ENCODE measurements at places on chromosomes 7 and 10.

DNA sequence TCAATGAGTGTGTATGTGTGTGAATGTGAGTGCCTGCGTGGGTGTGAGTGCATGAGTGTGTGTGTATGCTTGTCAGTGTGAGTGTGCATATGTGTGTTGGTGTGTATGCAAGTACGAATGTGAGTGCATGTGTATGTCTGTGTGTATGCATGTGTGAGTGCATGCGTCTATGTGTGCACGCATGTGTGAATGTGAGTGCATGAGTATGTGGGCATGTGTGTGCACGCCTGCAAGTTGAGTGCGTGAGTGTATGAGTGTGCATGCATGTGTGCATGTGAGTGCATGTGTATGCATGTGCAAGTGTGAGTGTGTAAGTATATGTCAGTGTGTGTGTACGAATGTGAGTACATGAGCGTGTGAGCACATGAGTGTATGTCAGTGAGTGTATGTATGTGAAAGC lies 399.6 kb downstream of the PLXNA4 start:
- no peak for DNase-seq

GRCh38 chr7:45863715-45864114 lies 9.2 kb downstream of the CCDC201 start:
- DNase-seq: no peak

GRCh38 chr10:106799776-106800175 lies 364.7 kb downstream of the SORCS1 start:
- DNase-seq: no peak

DNA sequence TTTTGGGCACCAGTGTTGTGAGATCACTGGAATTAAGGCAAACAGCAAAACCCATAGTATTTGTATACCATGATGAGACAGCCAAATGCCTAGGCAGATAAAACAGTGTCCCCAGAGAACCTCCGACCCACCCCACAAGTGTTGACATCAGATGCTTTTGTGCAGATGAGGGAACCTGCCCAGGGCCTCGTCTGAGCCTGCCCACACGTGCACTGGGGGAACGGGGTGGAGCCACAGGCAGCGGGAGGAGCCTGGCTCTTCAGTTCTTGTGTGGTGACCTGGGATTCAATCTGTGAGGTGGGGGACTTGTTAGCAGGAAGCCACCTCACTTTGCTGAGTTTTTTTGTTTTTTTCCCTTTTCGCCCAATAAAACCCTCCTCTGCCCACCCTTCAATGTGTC lies 33.4 kb upstream of the OPTN start:
- no peak for DNase-seq

- no peak for DNase-seq
These were observed 1.8 kb upstream of the NUB1 start for GRCh38 chr7:151339651-151340382.

DNA sequence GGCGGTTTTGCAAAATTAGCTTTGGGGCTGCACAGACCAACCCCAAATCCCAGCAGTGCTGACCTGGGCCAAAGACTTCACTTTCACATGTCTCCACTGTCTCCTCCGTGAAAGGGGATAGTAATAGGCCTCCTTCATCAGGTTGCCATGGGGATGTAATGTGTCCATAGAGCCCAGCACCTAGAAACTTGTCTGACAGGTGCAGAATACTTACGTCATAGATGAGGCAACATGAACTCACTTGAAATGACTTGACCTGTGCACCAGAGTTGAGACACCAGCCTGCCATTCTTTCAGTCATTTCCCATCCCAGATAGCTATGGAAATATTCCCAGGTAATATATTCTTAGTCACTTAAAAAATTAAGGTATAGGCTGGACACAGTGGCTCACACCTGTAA lies 94.2 kb downstream of the INSYN2A start:
- DNase-seq: no peak

DNA sequence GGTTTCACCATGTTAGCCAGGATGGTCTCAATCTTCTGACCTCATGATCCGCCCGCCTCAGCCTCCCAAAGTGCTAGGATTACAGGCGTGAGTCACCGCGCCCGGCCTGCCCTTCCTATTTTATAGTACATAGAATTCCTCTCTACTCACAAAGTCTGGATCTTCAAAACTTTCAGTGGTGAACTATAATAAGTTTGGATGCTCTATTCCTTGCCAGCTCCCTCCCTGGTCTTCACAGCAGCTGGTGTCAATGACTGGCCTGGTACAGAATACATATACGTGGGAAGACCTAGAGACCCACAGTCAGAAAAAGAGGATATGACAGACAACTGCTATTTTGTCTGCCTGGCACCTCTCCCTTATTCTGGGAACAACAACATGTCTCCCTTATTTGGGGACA lies 40.8 kb downstream of the ARHGAP12 start:
- no peak for DNase-seq

DNA sequence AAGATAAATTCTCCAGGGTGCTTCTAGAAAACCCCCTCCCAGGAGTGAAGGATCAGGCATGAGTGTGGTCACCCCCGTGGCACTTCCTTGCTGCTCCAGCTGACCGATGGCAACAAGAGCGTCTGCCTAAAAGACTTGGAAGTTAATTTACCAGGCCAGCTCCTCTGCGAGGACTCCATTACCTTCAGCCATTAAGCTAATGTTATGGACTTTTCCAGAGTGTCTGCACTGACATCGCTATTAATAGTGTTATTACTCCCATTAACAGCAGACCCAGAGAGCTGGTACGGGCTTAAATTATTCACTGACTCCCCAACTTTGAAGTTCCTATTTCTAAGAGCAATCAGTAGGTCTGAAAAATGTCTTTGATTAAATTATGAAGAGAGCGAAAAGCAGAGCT lies 345.8 kb downstream of the PLXNA4 start:
- no peak for DNase-seq

DNA sequence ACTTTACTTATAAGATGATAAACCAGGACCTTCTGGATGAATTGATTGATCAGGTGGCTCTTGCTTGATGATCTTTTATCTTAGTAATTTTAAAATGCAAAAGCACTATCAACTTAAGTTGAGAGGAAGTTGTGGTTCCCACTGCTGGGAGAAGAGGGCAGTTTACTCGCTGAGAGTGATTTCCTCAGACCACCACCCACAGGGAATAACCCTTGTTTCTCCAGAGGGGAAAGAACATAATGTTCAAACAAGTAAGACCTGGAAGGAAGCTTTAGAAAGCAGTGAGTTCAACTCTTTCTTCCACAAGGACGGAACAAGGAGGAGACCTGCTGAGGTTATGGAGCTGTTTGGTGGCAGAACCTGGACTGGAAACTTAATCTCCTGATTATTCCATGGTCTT lies 138.7 kb downstream of the FAM204A start:
- no peak for DNase-seq

GRCh38 chr7:75756991-75757676 lies 14.9 kb downstream of the CCL26 start:
- DNase-seq: no peak

DNA sequence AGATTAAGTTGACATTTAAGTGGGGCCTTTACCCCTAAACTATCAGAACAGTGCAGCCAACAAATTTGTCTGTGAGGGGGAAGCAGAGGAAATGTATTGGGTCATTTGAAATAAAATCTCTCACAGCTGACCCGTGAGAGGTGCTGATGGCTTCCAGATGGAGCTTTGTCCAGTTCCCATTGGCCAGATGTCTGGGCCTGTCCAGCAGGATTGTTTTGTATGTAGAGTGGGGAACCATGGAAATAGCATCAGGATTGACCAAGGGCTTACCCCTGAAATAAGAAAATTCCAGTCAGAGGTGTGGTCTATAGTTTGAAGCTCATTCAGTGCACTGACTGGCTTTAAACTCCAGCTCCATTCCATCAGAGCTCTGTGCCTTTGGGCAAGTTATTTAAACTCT lies 50.6 kb downstream of the INHBA start:
- DNase-seq: no peak

DNA sequence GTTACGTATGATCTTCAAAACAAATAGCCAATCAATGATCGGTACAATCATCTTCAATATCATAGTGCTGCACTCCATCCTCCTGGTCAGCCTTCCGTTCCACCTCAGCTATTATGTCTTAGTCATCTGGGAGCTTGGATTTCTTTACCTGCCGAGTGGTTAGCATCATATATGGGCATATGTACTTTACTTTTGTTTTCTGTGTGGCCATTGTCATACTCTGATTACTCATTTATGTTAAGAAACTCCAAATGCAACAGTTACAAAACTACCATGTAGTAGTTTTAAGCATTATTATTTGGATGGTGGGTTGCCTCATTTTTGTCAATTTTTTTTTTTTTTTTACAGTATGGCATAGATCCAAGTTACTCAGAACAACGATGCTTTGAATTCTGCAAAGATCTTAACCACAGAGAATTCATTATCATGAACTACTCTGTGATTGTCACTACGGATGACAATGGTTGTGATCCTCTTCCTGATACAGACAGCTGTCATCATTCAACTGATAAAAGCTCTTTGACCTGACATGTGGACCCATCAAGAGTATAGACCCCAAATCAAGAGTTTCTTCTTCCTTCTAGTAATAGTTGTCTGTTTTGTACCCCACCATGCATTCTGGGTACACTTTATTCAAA lies 52.1 kb upstream of the NME8 start:
- no peak for DNase-seq

- DNase-seq: no peak
These were observed 896.4 kb downstream of the PCDH15 start for GRCh38 chr10:53904506-53905241.

- no peak for DNase-seq
These were observed 51.7 kb upstream of the RET start for GRCh38 chr10:43024942-43025700.

GRCh38 chr7:45977256-45977780 lies 56.2 kb upstream of the IGFBP3 start:
- DNase-seq: no peak

- no peak for DNase-seq
These were observed 512.2 kb downstream of the SORCS1 start for GRCh38 chr10:106652279-106652678.

DNA sequence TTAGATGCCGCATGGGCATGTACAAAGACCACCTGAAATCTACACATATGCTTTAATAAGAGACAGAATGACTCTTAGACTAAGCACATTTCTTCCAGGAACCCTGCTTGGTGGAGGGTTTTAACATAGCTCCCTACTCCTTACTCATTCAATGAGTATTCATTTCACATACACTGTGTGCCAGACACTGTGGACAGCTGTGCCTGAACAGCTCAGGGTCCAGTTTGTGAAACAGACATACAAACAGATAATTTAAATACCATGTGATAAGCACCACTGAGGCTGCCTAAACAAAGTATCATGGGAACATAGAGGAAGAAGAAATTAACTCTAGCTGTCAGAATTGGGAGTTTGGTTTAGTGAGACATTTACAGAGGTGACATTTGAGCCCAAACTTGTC lies 65.2 kb upstream of the ITPRID1 start:
- no peak for DNase-seq

- DNase-seq: no peak
These were observed 193.9 kb downstream of the NXPH1 start for GRCh38 chr7:8627325-8627724.

DNA sequence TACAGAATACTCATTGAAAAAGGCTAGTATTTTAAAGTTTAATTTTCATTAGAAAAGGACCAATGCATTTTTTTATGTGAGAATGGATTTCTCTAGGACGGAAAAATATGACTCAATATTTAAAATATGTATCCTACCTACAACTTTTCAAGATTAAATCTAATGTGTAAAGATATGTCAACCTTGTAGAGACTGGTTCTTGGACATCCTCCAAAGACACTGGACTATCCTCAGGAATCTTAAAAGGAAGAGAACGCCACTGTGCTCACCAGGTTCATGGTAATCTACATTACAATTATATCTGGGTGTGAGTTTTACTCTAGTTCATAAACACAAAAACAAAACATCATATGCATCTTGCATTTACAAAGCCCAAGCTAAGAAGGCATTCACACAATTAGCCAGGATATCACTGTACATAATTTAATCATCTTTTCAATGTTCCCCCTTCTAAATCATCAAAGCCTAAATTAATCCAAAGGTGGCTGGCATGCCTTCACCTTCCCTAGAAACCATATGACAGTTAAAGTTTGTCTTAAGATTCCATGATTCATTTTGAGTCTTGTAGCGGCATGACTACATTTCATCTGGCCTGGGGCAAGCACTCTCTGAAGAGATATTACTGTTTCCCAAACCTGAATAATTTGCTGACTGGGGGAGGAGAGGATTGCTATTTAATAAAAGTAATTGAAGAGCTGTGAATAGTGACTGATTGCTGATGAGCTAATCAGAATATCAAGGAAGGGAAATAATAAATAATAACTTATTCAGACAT lies 12.0 kb downstream of the SGCE start:
- DNase-seq: no peak

- no peak for DNase-seq
These were observed 1.5 kb downstream of the NOC3L start for GRCh38 chr10:94361171-94361794.

DNA sequence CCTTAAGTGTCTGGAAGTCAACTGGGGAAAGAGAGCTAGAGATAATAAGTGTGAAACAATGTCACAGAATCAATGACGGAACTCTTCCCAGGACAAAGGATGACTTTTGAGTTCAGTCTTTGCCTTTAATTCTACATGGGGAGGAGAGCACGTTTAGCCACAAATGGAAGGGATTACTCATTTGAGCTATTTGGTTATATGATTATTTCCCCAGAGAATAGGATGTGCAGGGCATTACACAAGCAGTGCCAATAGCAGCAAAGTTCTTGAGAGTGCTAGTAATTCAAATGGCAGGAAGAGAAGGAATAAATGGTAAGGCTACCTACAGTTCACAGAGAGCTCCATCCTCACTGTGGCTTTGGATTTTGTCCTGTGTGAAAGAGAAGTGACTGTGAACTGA lies 6.0 kb downstream of the EGFR start:
- no peak for DNase-seq
